ENCODE measurements at places on chromosomes 4 and X.
A peak's percentile ranks its signal among the peaks of the same experiment; 100 is the strongest.

GRCh38 chr4:171235521-171235920 lies 577.7 kb upstream of the GALNTL6 start:
- DNase-seq = no peak

GRCh38 chr4:183412821-183413220 lies 31.6 kb upstream of the CDKN2AIP start:
- no peak for DNase-seq

DNA sequence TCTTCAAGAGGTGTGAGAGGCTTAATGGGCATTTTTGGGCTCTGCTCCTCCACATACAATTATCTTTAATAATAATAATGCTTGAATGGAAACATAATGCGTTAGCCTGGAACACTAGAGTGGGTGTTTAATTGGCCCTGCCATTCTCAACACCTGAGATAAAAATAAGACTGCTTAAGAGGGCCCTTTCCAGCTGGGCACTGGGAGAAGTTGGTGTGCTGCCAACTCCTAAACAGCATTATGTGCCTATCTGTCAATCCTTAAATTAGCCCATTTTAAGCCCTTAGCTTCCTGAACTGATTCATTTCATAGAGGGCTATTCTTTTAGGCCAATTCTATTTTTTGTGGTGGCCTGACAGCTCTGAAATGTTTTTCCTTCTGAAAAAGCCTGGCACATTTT lies 211.1 kb upstream of the ZIC3 start:
- DNase-seq = no peak

DNA sequence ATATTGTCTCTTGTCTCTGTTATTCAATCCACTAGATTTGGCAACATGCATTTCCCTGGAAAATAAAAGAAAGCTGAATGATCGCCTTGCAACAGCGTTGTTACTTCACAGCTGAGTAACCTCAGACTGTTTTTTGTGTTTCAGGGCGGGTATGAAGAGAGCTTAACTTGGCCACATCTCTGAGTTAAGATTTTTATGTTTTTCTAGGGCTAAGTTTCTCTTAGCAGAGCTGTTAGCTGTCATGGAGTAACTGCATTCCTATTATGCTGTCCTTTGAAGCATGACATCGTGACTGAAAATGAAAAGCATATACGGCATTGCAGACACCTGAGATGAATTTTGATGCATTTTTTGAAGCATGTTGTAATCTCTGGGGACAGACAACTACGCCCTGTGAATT lies 1798.9 kb downstream of the PCDH7 start:
- DNase-seq = no peak

DNA sequence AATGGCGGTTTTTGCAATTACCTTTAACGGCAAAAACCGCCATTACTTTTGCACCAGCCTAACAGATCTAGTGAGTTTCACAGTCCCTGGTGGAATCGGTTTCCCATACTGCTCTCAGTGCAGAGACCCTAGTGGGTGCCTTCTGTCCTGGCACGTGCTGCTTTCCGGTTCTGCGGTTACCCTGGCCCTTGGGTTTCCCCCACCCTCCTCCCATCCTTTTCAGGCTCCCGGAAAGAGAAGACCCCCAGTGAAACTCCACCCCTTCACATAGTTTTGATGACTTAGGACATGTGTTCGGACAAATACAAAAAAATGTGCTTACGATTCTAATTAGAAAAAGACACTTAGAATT lies 36.9 kb downstream of the NLGN3 start:
- peak; percentile 2 for DNase-seq

- DNase-seq = no peak
Measured at GRCh38 chrX:9604908-9605306, 140.0 kb downstream of the TBL1X start.

GRCh38 chr4:7531640-7531994 lies 96.9 kb upstream of the PSAPL1 start:
- DNase-seq = no peak

DNA sequence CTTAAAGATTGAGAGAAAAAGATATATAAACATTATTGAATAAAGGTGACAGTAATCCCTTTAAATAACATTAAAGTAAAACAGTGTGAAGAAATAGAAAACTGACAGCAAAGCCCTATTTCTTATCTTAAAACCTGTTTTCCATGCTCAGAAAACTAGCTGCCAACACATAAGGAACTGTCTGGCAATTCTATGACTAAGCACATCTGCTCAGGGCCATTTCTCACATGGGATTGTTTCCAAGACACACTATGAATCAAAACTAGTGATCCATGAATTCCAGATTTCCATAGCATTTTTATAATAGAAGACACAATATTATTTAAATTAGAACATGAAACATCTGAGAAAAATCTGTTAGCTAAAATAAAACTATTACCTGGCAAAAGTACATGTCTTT lies 113.4 kb downstream of the SCLT1 start:
- DNase-seq = no peak

DNA sequence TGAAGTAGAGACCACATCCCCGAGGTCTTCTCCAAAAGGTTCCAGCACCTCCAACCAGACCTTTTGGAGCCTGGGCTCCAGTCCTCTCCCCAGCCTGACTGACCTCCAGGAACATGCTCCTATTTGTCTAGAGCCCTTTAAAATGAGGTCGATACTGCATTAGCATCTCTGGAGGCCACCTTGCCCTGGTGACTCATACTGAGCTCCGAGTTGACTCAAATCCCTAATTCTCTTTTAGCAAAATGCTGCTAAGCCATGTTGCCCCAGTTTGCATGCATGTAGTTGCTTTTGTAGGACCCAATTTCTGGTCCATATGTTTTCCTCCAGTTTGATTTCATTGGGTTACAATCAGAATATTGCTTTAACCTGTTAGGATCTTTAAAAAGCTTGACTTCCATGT lies 43.5 kb upstream of the CITED1 start:
- no peak for DNase-seq

DNA sequence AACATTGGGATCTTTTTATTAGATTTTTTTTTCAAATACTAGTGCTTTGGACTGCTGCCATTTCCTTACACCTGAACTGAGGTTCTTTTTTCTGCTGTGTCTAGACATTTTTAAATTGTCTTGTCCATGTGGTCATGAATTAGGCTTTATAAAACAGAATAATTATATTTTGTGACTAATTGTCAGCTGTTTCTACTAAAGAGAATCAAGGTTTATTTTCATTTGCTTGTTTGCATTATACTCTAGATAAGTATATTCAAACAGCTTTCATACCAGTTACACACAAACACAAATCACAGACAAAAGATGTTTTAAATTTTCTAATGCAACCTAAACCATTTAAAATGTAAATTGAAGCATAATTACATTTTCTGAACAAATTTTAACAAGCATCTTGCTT lies 194.7 kb downstream of the GALNTL6 start:
- no peak for DNase-seq

DNA sequence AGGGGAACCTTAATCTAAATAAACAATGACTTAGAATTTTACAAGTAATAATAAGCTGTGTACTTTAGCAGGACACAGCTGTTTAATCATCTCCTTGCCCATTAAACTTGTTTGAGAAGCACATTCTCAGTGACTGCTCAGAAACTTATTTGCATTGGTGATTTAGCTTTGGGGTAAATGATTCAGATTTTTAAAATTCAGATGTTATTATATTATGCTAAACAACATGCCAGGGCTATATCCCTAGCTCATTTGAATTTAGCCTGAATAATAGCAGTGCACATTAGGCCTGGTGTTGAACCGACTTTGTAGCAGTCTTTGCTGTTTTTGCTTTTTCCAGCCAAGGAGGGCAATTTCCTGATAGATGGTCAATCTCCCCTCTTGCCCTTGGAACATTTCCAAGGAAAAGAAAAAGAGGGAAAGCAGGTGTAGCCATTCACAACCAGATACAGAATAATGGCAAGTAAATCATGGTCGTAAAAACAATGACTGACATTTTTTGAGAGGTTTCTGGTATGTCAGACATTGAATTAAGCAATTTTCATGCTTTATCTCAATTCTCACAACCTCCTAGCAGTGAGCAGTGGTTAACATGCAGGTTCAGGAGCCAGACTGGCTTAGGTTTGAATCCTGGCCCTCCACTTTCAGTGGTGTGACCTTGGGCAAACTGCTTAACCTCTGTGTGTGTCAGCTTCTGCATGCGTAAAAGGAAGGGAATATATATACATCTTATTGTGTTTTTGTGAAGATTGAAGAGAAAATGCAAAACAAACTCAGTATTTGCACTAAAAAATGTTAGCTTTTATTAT lies 16.8 kb downstream of the ARHGEF38 start:
- no peak for DNase-seq

DNA sequence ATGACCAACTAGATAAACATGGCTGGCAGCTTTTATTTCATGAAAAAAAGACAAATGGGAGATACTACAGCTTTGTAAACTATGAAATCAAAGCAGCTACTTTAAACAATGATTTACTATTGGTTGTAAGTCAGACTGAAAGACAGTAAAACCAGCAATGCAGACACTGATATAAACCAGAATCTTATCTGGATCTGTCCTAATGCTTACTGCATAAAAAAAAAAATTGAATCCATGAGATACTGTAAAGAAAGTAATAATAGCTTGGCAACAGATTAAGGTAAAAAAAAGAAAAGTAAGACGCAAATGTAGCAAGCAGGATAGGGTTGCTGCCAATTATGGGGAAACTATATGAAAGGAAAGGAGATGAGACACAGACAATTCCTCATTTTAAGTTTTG lies 7.3 kb downstream of the LCORL start:
- no peak for DNase-seq

GRCh38 chr4:106951891-106952290 lies 84.2 kb downstream of the DKK2 start:
- no peak for DNase-seq

DNA sequence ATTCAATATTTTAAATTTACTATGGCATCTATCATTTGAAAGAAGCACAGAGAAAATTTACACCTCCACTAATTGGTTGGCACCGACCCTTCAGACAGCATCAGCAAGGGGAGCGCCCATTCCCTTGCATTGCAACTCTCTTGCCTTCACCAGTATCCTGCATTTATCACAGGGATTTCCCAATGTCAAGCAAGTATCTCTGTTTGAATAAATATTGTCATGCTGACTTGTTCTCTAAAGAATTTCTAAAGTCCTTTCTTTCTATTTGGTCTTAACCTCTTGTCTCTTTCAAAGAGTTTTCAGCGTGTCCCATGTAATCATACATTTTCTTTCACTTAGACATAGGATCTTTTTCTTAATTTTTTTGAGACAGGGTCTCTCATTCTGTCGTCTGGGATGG lies 10.4 kb downstream of the DCTD start:
- DNase-seq = no peak

DNA sequence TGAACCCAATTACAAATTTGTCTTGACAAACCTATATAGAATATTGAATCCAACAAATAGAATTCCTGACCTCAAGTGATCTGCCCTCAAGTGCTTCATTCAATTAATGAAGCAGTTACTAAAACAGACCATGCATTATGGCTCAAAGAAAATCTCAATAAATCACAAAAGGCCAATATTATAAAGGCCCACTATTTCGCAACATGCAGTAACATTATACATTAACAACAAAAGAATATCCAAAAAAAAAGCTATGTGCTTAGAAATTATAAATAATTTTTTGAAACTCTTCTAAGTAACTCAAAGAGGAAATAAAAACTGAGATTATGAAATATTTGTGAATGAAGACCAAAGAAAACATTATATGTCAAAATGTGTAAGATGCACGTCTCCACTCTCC lies 177.7 kb downstream of the ZNF674 start:
- DNase-seq = no peak

GRCh38 chr4:41590591-41590990 lies 52.6 kb downstream of the LIMCH1 start:
- DNase-seq = no peak

DNA sequence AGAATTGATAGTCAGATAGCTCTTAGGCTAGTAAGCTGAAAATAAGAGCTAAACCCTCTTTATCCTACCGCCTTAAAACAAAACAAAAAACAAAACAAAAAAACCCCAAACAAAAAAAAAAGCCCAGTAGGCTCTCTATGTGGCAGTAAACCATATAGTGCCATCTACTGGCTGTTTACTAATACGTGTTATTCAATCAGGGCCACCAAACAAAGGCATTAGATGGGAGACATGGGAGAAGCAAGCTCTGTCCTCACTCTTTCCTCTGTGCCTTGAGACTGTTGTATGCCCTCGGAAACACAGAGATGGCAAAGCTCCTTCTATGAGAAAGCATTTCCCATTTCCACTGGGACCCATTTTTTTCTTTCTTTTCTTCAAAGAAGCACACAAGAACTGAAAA lies 148.8 kb upstream of the MID1 start:
- no peak for DNase-seq

DNA sequence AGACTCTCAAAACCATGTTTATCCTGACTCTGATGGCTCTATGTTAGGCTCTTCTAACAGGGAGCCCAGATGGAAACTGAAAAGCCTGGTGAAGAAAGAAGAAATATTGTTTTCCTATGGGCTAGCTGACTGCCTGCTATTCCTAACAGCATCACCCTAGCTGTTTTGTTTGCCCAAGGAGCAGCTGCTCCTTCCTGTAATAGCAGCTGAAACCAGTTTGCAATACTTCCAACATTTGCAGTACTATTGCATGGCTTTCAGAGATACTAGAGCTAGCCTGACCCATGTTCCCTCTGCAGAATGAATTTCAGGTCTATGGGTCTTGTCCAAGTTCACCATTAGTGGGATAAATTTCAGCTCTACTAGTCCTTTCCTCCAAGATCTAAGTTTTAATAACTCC lies 495.2 kb downstream of the INPP4B start:
- no peak for DNase-seq

- DNase-seq = no peak
Measured at GRCh38 chr4:156754832-156755570, 216.6 kb downstream of the PDGFC start.

DNA sequence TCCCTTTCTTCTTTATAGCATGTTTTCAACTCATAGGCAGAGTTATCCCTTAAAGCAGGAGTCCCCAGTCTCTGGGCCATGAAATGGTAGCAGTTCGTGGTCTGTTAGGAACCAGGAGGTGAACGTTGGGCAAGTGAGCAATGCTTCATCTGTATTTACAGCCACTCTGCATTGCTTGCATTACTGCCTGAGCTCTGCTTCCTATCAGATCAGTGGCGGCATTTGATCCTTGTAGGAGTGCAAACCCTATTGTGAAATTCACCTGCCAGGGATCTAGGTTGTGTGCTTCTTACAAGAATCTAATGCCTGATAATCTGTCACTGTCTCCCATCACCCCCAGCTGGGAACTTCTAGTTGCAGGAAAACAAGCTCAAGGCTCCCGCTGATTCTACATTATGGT lies 39.8 kb downstream of the DTHD1 start:
- no peak for DNase-seq

- no peak for DNase-seq
Measured at GRCh38 chr4:146548443-146548842, 26.7 kb upstream of the SLC10A7 start.

DNA sequence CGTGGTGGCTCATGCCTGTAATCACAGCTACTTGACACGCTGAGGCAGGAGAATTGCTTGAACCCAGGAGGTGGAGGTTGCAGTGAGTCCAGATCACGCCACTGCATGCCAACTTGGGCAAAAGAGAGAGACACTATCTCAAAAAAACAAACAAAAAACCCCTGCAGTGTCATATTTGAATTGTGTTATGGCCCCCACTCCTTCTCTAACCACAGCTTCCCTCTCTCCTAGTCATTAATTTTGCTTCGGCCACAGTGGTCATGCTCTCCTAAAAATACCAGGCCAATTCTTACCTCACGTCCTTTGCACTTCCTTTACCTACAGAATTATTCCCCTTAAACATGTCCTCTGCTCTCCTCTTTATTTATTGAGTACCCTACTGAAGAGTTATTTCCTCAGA lies 206.1 kb downstream of the PPP3CA start:
- no peak for DNase-seq

- no peak for DNase-seq
Measured at GRCh38 chr4:26568446-26568994, 15.4 kb upstream of the TBC1D19 start.

- DNase-seq = no peak
Measured at GRCh38 chrX:15619053-15619755, 18.4 kb upstream of the ACE2 start.

- DNase-seq = no peak
Measured at GRCh38 chrX:39324233-39324930, 523.1 kb downstream of the MID1IP1 start.
